ENCODE measurements at places on chromosomes 2 and 18.

DNA sequence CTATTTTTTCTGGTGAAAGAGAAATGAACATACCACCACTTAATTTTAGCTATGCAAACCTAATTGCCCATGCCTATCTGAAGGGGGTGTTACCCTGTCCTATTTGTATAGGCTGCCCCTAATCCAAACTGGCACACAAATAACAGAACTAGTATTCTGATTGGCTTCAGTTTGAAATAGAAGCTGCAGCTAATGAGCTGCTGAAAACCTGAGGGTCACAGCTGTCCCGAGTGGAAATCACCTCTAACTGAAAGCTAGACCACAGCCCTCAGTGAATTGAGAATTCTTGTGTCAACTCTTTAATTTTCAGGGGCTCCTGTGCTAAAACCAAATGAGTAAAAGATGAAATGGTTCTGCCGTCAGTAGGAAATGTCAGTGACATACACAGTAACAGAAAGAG lies 28.7 kb downstream of the CCDC141 start:
- DNase-seq, result no peak

GRCh38 chr2:69514406-69514805 lies 77.2 kb upstream of the NFU1 start:
- no peak for DNase-seq

GRCh38 chr2:218224186-218224585 lies 7.2 kb downstream of the ARPC2 start:
- no peak for DNase-seq

- no peak for DNase-seq
These were observed 69.9 kb upstream of the DTNB start for GRCh38 chr2:25743132-25743830.

- DNase-seq, result no peak
These were observed 63.5 kb downstream of the HDAC4 start for GRCh38 chr2:239337122-239337876.

Data from Caco-2 (cell line).